ENCODE measurements at places on chromosomes 13 and 19.

GRCh38 chr13:35474496-35475211 lies 1.8 kb downstream of the MAB21L1 start:
- DNase-seq, result peak; percentile 57

DNA sequence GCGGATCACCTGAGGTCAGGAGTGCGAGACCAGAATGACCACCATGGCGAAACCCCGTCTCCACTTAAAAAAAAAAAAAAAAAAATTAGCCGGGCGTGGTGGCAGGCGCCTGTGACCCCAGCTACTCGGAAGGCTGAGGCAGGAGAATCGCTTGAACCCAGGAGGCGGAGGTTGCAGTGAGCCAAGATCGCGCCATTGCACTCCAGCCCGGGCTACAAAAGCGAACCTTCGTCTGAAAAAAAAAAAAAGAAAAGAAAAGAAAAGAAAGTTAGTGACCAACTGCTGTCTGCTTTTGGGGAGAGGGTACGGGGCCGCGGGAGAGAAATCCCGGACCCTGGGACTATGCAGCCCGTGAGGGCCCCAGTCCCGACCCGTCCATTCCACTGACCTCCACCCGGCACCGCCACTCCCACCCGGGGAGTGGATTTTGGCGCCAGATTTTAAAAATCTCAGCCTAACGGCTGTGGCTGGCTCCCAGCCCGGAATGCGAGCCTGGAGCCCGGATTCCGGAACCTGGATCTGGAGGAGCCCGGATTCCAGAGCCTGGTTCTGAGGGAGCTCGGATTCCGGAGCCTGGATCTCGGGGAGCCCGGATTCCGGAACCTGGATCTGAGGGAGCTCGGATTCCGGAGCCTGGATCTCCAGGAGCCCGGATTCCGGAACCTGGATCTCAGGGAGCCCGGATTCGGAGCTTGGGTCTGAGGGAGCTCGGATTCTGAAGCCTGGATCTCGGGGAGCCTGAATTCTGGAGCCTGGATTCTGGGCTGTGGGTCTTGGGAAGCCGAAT lies 6.1 kb upstream of the LMNB2 start:
- peak; percentile 93 for DNase-seq

GRCh38 chr13:106599875-106600797 lies 32.2 kb upstream of the ARGLU1 start:
- DNase-seq, result peak; percentile 46

GRCh38 chr13:31038834-31039552 lies 106.5 kb downstream of the TEX26 start:
- no peak for DNase-seq

GRCh38 chr13:111225810-111226546 lies 94.5 kb upstream of the TEX29 start:
- DNase-seq, result no peak

- DNase-seq, result no peak
Observed at GRCh38 chr13:101703838-101704237, 251.4 kb downstream of the ITGBL1 start.

GRCh38 chr19:17687857-17688784 lies at the start of gene UNC13A:
Gene UNC13A, minus strand, starts transcription at chr19:17688354. Its CDS starts 155 bp downstream, at chr19:17688199.
- DNase-seq, result peak; percentile 82

DNA sequence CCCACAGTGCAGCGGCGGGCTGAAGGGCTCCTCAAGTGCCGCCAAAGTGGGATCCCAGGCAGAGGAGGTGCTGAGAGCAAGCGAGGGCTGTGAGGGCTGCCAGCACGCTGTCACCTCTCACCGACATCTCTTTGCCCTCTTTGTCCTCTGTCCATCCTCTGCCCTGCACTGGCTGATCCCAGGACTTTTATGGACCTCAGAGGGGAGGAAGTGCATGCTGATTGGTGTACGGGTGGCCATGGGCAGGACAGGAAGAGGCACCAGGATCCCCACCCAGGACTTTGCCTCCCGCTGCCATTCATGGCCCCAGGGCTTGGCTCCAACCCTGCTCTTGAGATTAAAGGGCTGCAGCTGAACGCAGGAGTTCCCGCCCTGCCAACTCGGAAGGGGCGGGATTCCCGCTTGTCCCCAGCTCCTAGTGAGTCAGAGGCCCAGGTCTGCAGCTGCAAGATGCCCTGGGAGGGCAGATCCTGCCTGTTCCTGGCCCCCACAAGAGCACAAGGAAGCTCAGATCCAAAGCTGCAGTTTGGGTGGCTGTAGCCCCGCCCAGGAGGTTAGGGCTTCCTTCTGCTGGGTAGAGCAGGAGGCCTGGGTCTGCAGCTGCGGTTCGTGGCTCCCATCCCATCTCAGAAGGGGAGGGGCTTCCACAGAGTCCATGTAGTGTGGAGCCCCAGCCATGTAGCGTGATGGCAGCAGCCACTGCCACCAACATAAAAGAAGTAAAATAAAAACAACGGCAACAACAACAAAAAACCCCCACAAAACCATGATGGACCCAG lies 1716.7 kb downstream of the SLITRK1 start:
- no peak for DNase-seq

DNA sequence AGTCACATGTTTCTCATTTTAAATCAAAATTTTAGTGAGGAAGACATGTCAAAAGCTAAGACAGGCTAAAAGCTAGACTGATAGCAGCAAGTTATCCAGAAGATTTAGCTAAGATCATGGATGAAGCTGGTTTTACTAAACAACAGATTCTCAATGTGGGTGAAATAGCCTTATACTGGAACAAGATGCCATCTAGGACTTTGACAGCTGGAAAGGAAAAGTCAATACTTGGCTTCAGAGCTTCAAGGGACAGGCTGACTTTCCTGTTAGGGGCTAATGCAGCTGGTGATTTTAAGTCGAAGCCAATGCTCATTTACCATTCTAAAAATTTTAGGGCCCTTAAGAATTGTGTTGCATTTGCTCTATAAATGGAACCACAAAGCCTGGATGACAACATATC lies 455.3 kb upstream of the SLC10A2 start:
- no peak for DNase-seq

GRCh38 chr13:68057836-68058235 lies 827.7 kb upstream of the PCDH9 start:
- DNase-seq, result no peak

DNA sequence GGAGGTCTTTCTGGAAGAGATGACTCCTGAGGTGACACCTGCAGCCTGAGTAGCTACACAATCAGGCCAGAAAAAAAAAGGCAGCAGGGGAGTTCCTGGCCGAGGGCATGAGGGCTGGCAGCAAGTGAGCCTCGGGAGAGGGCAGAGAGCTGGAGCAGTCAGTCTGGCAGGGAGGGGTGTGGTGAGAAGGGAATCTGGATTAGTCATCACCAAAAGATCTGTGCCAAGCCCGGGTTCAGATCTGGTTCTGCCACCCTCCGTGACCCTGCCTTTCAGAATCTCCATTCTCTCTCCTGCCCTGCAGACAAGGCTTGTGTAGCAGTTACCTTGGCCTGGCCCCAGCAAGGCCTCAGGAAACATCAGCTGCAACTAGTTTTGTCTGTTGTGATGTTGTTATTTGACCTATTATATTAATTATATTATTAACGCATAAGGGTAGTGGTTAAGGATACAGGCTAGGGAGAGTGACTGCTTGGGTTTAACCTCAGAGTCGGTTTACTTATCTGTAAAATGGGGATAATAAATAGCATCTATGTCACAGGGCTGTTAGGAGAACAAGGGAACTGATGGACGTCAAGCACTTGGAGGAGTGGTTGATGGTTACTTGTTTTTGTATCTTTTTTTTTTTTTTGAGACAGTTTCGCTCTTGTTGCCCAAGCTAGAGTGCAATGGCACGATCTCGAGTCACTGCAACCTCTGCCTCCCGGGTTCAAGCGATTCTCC lies 2.7 kb upstream of the CAPNS1 start:
- no peak for DNase-seq

DNA sequence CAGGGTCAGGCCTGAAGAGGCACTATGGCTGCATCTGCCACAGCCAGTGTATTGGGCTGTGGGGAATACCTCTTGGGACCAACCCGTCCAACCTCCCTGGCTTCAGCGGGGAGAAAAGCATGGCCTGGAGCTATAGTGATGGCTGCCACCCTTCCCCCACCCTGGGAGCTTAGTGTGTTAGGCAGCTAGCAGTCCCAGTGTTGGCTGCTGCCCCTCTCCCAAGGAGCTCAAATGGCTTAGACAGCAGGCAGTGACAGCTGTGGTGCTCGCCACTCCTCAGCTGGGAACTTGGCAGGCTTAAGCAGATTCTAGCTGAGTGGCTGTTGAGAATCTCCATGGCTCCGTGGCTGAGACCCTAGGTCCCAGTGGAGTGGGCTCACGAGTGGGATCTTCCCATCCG lies 19.7 kb downstream of the ACOD1 start:
- no peak for DNase-seq

DNA sequence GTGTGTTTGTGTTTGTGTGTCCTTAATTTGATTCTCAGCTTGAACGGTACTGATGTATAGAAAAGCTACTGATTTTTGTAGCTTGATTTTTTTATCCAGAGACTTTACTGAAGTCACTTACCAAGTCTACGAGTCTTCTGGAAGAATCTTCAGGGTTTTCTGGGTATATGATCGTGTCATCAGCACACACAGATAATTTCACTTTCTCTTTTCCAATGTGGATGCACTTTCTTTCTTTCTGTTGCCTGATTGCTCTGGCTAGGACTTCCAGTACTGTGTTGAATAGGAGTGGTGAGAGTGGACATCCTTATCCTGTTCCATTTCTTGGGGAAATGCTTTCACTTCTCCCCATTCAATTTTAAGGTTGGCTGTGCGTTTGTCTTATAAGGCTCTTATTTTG lies 7.9 kb upstream of the LILRB1 start:
- no peak for DNase-seq

- no peak for DNase-seq
Observed at GRCh38 chr19:5590151-5590864, 22.6 kb upstream of the TINCR start.

DNA sequence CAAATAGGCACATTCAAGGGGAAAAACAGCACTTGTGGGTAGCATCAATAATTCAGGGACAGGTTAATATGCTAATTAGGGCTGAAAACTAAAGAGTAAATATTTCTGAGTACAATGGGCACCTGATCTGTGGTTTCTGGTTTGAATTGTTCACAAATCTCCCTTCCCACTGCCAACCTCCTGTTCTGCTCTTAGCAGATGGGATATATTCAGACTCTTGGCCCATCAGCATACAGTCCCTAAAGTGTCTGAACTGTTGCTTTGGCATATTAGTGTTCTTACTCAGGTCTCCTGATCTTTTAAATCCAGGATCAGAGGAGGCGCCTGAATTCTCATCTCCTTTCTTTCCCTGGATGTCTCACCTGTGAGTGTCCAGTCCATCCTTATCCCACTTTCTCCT lies 8.2 kb upstream of the LRCH1 start:
- DNase-seq, result no peak

- no peak for DNase-seq
Observed at GRCh38 chr13:112764864-112765561, 75.2 kb downstream of the ATP11A start.

- no peak for DNase-seq
Observed at GRCh38 chr13:62453761-62454160, 1038.1 kb upstream of the PCDH20 start.

DNA sequence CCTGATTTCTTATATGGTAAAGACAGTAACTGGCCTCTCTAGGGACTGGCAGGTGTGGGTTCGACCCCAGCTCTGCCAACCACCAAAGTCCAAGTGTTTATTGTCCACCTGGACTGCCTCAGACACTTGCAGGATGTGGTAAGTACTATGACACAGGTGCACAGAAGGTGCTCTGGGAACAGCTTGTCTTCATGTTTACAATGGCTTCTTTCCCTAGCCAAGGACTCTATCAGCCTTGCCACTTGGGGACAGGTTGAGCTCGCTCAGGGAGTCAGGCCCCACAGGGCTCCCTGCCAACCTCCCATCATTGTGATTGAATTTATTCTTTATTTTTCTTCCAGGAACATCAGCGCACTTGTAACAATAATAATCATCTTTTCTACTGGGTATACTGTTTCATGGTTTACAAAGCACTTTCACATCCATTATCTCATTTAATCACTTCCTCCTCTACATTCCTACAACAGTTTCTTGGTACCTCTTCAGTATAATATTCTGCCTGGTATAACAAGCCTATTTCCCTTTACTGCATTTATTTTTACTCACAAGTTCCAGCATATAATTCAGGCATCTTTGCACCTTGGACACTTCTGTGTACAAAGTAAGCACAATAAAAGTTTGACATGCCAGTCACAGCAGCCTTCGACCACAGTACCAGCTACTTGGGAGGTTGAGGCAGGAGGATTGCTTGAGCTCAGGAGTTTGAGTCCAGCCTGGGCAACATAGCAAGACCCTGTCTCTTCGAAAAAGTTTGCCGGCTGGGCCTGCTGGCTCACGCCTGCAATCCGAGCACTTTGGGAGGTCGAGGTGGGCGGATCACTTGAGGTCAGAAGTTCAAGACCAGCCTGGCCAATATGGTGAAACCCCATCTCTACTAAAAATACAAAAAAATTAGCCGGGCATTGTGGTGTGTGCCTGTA lies 24.2 kb upstream of the GATAD2A start:
- DNase-seq, result no peak

- DNase-seq, result no peak
Observed at GRCh38 chr19:13128583-13128982, 10.5 kb downstream of the NACC1 start.

GRCh38 chr19:45455707-45456499 lies 11.9 kb upstream of the FOSB start:
- DNase-seq, result peak; percentile 92

DNA sequence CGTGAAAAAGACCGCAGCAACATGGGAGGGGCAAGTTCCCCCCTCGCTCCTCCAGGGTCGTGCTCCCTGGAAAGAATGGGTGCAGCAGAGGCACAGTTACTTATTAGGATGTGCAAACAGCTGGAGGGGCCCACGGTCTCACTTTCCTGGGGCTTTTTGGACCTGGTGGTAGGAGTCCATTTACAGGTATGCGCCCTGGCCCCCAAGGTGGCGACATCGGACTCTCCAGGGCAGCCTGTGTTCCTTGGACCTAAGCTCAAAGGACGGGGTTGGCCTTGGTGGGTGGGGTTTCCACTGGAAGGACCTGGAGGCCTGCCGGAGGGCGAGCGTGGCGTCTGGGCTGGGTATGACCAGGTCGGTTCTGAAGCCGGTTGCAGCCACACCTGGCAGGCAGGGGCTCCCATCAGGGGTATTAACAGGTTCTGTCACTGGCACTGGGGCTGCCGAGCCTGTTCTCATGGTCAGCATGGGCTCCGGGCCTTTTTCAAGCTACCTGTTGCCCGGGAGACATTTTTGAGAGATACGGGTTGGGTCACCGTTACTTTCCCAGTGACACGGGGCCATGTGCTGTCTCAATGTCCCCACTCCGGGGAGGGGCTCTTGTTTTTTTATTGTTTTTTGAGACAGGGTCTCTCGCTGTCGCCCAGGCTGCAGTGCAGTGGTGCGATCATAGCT lies 5.9 kb downstream of the ZFR2 start:
- no peak for DNase-seq

- no peak for DNase-seq
Observed at GRCh38 chr13:37493775-37494174, 104.8 kb downstream of the POSTN start.

All from kidney (tissue), 22 donors.